Stimulated activated CD4-positive, alpha-beta T cell treated with anti-CD3 and anti-CD28 coated beads, Interleukin-12 subunit alpha, Interleukin-12 subunit beta, amount 100 ng/mL, for 4 hours (primary cell): ENCODE measurements at places on chromosomes 11 and 22.

DNA sequence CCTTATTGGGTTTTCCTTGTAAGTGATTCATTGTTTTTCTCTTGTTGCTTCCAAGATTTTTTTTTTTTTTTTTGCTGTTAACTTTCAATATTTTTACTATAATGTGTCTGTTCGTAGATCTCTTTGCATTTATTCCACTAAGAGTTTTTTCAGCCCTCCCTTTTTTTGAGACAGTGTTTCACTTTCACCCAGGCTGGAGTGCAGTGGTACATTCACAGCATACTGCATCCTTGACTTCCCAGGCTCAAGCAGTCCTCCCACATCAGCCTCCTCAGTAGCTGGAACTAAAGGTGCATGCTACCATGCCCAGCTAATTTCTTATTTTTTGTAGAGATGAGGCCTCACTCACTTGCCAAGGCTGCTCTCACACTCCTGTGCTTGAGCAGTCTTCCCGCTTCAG lies 1282.0 kb upstream of the CNTN5 start:
- no peak for DNase-seq

DNA sequence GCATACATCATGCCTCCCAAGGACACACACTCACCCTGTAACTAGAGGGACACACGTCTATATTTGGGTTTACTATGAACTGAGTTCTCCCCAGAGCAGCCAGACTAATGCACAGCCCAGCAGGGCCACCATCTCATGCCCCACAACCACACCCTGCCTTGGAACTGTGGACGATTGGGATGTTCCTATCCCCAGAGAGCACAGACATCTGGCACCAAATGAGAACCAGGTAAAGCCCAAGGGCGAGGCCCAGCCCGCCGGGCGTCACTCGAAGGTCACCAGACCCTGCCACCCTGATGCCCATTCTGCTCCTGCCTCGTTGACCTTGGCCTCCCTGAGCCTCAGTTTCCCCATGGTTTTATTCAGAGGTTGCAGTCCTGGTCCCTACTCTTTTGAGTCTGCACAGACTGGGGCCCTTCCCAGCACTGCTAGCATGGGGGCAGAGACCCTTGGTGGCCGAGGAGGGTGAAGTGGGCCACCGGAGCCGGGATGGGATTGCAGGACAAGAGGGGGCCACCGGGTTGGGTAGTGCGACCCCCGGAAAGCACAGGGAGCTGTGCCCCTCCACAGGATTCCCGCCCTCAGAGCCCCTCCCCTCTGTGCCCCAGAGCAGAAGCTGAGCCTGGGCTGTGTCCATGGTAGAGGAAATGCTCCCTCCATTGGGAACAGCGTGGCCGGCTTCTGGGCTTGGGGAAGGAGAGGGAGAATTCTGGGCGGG lies 56.8 kb downstream of the IGLL5 start:
- no peak for DNase-seq

GRCh38 chr11:92324890-92325289 lies 100.3 kb downstream of the FAT3 start:
- no peak for DNase-seq

- DNase-seq: no peak
These were observed 6.5 kb downstream of the METTL15 start for GRCh38 chr11:28114731-28115130.

GRCh38 chr11:118238929-118239328 lies 13.2 kb downstream of the MPZL3 start:
- DNase-seq: no peak

DNA sequence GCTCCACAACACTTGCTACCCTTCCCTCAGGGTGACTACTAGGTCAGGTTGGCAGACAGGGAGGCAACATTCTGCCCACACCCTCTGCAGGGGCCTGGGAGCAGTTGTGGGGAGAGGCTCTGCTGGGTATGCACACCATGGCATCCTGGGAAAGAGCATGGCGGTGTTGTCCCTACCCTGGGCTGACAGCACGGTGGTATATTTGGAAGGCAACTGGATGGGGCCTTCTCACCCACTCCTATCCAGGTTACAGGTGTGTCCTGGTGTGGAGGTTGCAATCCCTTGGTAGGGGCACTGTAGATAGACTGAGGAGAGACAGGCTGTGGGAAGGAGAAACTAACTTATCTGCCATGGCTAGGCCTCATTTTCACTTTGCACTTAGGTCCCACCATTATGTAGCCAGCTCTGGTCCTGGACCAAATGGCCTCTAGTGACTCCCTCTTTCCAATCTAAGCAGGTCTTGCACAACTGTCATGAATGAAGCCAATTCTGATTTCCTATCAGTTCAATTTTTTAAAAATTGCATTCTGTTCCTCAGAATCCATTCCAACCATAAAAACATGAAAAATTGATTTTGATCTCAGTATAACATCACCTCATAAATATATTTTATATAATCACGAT lies 54.0 kb upstream of the CD44 start:
- no peak for DNase-seq

- no peak for DNase-seq
These were observed 150.6 kb downstream of the GRIK4 start for GRCh38 chr11:120662071-120662676.

- no peak for DNase-seq
These were observed 1144.3 kb downstream of the LRRC4C start for GRCh38 chr11:40315122-40315521.

GRCh38 chr11:62567018-62567633 lies 6.6 kb downstream of the EEF1G start:
- no peak for DNase-seq

- DNase-seq: no peak
These were observed 11.9 kb upstream of the PPFIBP2 start for GRCh38 chr11:7501894-7502293.

DNA sequence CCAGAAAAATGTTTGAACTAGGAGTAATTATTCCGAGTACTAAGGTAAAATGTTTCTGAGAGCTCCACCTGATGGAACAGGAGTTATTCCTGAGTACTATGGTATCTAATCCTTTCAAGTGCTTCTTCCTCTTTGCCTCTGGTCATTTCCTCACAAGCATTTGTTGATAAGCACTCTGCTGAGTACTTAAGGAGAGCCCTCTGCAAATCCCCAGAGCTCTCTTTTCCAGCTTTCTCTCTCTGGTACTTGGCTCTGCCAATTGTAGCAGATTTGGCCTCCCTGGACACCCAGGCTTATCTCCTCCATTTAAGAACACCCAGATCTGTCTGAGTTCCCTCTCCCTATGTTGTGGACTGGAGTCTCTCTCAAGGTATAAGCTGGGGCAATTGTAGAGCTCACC lies 457.0 kb downstream of the MN1 start:
- DNase-seq: no peak
